WTC11 (cell line): ENCODE measurements at places on chromosomes 2 and 18.
A peak's percentile ranks its signal among the peaks of the same experiment; 100 is the strongest.

DNA sequence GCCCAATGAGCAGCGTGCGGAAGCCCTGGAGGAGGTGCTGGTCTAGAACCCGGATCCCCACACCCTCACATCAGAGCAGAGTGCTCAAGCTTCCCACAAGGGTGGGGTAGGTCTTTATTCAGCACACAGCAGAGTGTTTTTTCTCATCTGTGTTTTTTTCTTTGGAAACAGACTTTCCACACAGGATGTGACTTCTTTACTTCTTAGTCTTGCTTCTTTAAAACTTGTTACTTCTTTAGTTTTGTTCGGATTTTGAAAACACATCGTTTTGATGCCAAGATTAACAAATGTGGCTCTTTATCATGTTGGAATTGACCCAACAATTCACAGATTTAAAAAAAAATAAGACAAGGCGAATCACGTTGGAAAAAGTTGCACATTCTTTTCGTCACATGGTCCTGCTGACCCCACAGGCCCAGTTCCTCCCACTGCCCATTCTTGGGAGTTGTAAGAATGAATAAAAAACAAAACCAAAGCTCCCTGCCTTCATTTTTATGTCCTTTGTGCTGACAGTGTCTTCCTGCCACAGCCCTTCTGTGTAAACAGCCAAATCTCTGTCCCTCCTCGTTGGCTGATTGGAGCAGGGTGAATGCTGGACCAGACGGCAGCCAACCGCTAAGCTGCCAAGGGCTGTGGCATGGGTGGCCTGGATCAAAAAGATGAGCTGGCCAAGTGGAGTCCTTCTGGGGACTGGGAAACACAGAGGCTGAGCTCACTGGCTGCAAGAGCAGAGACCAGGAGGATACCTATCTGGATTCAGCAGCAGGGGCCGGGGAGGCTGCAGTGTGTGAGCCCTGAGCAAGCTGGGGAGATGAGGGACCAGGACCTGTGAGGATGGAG lies 81.6 kb downstream of the TWIST2 start:
- no peak overlapping the region for H3K27ac ChIP-seq
- no peaks in the 10 kb centered on the region for H3K36me3 ChIP-seq
- H3K4me1 ChIP-seq, result no peaks in the 10 kb centered on the region
- H3K27me3 ChIP-seq, result no peaks in the 10 kb centered on the region; the same call in 1 of the 2 replicates

- DNase-seq, result no peak
- H3K27me3 ChIP-seq, result no peaks in the 10 kb centered on the region
- H3K4me3 ChIP-seq, result no peak overlapping the region
- H3K27ac ChIP-seq, result peak overlapping the region; percentile 87
- peaks cover 52% of the 10 kb centered on the region for H3K4me1 ChIP-seq
- H3K36me3 ChIP-seq, result no peaks in the 10 kb centered on the region
Observed at GRCh38 chr2:235552671-235553070, 58.8 kb downstream of the AGAP1 start.

GRCh38 chr18:75256376-75256775 lies 45.8 kb downstream of the TSHZ1 start:
- H3K4me1 ChIP-seq, result 0 out of 2 replicates have a peak, but pooled peaks cover 2% of the 10 kb centered on the region
- H3K4me3 ChIP-seq, result no peak overlapping the region
- H3K36me3 ChIP-seq, result no peaks in the 10 kb centered on the region

DNA sequence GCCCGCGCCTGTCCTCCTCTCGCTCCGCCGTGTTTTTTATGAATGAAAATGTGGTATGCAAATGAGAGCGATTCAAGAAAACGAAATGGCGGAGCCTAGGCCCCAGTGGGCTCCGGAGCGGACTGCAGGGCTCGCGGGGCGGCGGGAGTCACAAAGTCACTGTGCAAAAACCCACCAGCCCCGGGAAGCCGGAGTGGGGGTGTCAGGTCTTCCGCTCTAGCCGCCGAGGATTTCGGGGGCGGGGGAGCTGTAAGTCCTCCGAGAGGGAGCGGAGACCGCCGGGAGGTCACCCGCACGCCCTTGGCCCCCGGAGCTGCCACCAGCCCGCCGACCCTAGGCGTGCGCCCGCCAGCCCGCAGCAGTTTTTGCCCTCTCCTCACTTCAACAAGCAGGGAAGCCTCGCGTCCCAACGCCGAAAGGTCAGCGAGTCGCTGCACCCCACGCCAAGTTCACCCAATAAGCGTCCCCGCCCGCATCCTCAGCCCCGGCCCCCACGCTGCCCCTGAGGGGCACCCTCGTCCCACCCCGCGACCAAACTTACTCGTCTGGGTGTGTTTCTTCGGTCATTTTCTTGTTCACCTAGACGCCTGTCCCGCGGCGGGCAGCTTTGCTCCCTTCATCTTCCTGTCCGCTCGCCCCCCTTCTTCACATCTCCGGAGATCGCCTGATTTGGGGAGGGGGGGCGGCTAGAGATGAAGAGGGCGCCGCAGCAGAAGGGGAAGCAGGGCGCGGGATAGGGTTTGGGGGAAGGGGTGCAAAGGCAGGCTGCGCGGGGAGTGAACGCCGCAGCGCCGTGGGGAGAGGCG lies 775 bp downstream of the SPRED2 start:
- peak overlapping the region; percentile 88 for H3K4me3 ChIP-seq
- H3K36me3 ChIP-seq, result no peaks in the 10 kb centered on the region
- H3K27me3 ChIP-seq, result peaks cover 57% of the 10 kb centered on the region
- no peak overlapping the region for H3K27ac ChIP-seq
- peaks cover 28% of the 10 kb centered on the region for H3K4me1 ChIP-seq
- peak; percentile 48 for DNase-seq

DNA sequence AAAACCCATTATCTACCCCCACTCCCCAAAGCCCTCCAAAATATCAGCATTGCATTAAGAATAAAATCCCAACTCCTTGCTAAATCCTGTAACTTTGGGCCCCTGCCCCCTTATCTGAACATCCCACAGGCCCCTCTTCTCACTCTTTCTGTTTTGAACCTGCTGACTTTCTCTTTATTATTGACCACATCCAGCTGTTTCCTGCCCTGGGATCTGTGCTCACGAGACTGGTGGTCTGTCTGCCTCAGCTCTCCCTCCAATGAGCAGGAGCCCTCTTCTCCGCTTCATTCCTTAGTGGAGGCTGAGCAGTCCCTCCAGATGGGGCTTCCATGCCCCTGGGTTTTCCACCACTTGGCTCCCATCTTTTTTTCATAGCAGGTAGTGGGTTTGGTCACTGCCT lies 116.9 kb downstream of the ACKR3 start:
- DNase-seq, result no peak
- H3K4me1 ChIP-seq, result peaks cover 45% of the 10 kb centered on the region
- H3K36me3 ChIP-seq, result no peaks in the 10 kb centered on the region
- no peak overlapping the region for H3K4me3 ChIP-seq

DNA sequence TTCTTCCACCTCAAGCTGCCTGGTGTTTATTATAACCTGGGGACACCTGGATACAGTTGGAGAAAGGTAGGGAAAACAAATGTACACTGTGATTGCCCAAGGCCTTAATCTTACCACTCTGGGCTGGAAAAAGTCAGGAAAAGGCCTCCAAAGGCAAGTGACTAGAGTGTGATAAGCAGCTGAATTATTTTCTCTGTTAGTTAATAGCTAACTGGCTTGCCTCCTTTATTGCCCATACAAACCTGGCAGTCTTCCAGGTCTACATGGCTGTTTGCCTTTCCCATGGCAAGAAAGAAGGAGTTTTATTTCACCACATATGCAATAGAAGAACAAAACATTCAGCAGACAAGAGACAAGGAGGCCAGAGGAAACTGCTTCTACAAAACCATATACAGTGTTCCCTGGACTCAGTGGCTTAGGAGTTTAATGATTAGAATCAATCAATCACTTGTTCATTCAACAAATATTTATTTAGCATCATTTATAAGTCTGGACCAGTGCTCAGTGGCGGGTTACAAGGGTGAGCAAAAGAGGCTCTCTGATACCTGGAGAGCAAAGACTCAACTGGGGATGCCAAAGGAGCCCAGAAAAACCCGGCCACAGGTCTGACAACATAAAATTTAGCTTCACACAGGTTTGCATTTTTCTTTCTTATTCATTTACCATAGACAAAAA lies 27.5 kb upstream of the SUCLG1 start:
- no peak overlapping the region for H3K4me3 ChIP-seq
- no peaks in the 10 kb centered on the region for H3K4me1 ChIP-seq
- no peak overlapping the region for H3K27ac ChIP-seq
- no peak for DNase-seq

DNA sequence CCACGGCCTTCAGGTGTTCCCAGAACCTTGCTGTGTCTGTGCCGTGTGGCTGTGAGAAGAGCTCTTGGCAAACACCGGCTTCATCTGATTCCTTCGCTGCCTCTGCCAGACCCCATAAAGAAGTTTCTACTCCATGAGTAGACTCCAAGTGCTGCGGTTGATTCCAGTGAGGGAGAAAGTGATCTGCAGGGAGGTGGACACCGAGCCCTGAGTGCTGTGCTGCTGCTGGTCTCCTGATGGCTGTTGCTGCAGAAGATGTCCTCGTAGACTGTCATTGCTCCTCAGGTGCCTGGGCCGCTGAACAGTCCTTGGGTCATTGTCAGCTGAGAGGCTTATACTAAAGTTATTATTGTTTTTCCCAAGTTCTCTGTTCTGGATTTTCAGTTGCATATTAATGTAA lies 19.6 kb downstream of the ASB1 start:
- DNase-seq, result no peak
- H3K36me3 ChIP-seq, result peaks cover 59% of the 10 kb centered on the region

DNA sequence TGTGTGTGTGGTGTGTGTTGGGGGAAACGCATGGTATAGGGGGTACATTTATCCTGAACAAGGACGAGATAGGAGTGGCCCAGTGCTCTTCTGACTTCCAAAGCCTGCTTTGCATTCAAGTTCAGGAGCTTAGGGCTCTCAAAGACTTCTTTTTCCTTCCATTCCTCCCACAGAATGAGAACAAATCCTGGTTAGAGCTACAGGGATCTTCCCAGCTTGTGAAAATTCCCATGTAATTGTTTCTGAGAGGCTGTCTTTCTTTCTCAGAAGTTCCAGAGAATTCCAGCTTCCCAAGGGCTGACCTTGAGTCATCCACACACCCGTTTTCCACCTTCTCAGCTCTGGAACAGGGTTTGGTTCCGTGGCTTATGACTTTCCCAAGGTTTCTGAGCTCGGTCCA lies 38.9 kb downstream of the FASTKD2 start:
- H3K27me3 ChIP-seq, result no peaks in the 10 kb centered on the region
- peaks cover 33% of the 10 kb centered on the region for H3K36me3 ChIP-seq
- peak overlapping the region; percentile 82; the same call in 1 of the 2 replicates for H3K27ac ChIP-seq
- H3K4me3 ChIP-seq, result no peak overlapping the region
- peaks cover 93% of the 10 kb centered on the region for H3K4me1 ChIP-seq

GRCh38 chr18:8538935-8539334 lies 70.3 kb upstream of the RAB12 start:
- no peaks in the 10 kb centered on the region for H3K27me3 ChIP-seq
- no peak for DNase-seq
- no peak overlapping the region for H3K4me3 ChIP-seq
- no peaks in the 10 kb centered on the region for H3K36me3 ChIP-seq

DNA sequence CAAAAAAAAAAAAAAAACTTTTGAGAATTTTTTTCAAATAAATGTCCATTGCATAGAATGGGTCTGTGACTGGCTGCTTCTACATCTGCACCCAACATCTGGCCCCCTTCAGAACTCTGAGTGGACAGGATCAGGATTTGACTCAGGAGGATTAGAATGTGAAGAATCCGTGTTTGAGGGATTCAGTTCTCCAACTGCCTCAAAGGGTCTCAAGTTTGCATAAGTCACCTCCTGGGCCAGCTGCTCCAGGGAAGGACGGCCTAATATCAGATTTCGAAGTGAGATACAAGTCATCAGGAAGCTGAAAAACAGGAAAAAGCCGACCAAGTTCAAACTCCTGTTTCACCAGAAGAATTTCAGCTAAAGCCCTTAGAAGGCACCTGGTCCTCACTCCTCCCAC lies 10.9 kb downstream of the MAT2A start:
- H3K36me3 ChIP-seq, result peaks cover 48% of the 10 kb centered on the region
- no peak for DNase-seq
- no peaks in the 10 kb centered on the region for H3K27me3 ChIP-seq
- no peak overlapping the region for H3K27ac ChIP-seq

DNA sequence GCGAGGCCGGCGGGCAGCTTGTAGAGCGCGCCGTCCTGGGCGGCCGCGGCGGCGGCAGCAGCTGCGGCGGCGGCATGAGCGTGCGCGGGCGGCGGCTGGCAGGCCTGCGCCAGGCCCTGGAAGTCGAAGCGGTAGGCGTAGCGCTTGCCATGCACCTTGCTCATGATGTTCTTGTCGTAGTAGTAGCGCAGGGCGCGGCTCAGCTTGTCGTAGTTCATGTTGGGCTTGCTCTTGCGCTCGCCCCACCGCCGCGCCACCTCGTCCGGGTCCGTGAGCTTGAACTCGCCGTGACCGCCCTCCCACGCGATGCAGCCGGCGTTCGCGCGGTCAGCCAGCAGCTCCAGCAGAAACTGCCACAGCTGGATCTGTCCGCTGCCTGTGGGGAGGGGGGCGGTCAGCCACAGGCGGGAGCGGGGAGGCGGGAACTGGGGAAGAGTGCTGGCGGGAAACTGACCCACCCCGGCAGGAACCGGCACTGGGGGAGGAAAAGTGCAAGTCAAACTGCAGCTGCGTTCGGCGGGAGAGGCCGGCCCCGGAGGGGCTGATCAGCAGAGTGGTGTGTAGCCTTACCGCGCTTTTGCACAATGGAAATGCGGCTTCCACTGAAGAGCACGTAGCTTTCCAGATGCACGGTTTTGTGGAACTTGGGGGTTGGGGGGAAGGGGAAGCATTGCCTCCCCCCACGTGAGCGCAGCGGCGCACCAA lies 3.0 kb downstream of the FEV start:
- H3K27ac ChIP-seq, result no peak overlapping the region
- no peaks in the 10 kb centered on the region for H3K36me3 ChIP-seq
- peaks cover 98% of the 10 kb centered on the region for H3K27me3 ChIP-seq
- H3K4me3 ChIP-seq, result peak overlapping the region; percentile 31
- H3K4me1 ChIP-seq, result peaks cover 29% of the 10 kb centered on the region

GRCh38 chr18:34985963-34986362 lies 55.2 kb upstream of the MAPRE2 start:
- H3K27me3 ChIP-seq, result peaks cover 13% of the 10 kb centered on the region
- H3K36me3 ChIP-seq, result no peaks in the 10 kb centered on the region
- no peaks in the 10 kb centered on the region for H3K4me1 ChIP-seq
- DNase-seq, result no peak
- no peak overlapping the region for H3K27ac ChIP-seq

DNA sequence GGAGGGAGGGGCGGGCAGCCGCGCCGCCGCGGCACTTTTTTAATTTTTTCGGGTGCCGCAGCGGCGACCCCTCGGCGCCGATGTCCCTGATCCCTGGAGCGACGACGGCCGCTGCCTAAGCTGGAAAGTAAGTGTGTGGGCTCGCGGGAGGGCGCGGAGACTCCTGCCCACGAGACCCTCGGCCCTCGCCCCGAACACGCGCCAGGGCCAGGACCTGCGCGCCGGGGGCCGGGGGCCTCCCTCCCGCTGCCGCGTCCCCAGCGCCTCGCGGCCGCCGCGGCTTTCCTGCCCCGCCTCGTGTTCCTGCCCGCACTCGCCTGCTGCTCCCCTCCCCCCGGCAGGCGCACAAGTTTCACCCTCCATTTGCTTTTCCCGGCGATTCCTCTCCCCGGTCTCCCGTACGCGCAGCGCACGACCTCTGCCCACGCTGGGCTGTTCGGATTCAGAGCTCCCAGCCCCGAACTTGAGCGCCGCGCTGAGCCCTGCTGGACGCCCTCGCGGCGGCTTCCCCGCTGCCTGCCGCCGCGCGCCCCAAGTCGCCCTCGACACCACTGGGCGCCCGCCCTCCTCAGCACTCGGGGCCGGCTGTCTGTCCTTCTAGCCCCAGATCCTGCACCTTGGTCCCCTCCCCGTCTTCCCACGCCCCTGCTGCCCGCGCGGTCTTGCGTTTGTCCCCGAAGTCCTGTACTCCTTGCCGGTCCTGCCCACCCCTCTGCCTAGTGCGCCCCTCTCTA lies 507 bp downstream of the PKP4 start:
- H3K36me3 ChIP-seq, result no peaks in the 10 kb centered on the region
- H3K4me1 ChIP-seq, result peaks cover 48% of the 10 kb centered on the region
- H3K27ac ChIP-seq, result peak overlapping the region; percentile 92
- H3K4me3 ChIP-seq, result peak overlapping the region; percentile 94
